ENCODE measurements at places on chromosomes 5 and 9. TPM values are rescaled to one million over a fixed set of nuclear protein-coding genes. Genes with fewer than 3 reads are reported as not detected.
A peak's percentile ranks its signal among the peaks of the same experiment; 100 is the strongest.

- no peak for DNase-seq
Observed at GRCh38 chr5:28346696-28347095, 1308.3 kb upstream of the CDH9 start.

- DNase-seq, result no peak
Observed at GRCh38 chr5:80852331-80853245, 107.6 kb upstream of the RASGRF2 start.

GRCh38 chr9:7892975-7893374, 93.4 kb upstream of the DMAC1 start:
- DNase-seq, result no peak

DNA sequence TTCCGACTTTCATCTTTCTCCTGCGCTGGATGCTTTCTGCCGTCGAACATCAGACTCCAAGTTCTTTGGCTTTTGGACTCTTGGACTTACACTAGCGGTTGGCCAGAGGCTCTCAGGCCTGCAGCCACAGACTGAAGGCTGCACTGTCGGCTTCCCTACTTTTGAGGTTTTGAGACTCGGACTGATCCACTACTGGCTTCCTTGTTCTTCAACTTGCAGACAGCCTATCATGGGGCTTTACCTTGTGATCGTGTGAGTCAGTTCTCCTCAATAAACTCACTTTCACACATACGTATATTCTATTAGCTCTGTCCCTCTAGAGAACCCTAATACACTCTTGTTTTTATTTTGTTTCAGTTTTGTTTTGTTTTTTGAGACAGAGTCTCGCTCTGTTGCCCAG, 10.3 kb downstream of the FKBP15 start:
- DNase-seq, result no peak

GRCh38 chr9:107284636-107285035, 1.6 kb downstream of the RAD23B start:
- DNase-seq, result no peak

DNA sequence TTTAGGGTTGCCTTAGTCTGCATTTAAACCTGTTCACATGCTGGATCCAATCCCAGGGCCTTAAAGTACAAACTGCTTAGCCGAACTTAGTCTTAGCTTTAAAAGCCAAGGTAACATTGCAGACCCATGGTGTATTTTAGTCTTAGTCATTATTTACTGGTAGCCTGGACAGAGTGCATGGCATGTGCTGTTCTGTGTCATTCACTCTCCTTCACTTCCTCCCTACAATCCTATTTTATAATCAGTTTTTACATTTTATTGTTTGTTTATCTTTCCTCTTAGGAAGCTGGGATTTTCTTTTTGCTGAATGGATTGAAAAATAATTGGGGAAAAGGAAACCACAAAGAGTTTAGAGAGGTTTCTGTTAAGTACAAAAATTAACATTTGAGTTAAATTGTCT, 29.4 kb upstream of the TAL2 start:
- DNase-seq, result no peak

DNA sequence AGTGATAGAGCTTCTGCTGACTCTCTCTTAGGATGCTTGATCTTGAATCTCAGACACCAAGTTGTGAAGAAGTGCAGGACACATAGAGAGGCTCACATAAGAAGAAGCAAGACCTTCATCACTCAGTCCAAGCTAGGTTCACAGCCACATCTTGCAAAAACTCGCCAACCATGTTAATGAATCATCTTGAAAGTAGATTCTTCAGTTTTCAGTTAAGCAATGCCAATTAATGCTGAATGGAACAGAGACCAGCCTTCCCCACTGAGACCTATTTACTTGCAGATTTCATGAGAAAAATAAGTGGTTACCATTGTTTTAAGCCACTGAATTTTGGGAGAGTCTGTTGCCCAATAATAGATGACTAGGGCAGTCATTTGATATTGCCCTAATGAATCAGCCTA, 217.7 kb upstream of the EDIL3 start:
- peak; percentile 26 for DNase-seq

DNA sequence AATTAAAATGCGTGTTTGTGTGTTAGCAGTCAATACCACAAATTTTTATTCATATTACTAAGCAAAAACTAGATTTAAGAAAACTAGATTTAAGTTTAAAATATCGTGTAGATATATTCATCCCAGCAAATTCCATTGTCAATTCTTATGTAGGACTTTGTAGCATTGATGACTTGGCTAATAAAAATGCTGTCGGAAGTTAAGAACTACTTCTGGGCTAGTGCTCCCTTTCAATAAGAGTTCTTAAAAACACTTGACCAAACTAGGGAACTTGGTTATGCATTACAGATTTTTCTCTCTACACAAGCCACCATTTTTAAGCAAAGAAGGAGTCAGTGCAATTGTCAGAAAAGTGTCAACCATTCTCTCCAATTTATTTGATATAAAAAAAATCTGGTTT, 68.7 kb upstream of the RAD23B start:
- DNase-seq, result no peak

DNA sequence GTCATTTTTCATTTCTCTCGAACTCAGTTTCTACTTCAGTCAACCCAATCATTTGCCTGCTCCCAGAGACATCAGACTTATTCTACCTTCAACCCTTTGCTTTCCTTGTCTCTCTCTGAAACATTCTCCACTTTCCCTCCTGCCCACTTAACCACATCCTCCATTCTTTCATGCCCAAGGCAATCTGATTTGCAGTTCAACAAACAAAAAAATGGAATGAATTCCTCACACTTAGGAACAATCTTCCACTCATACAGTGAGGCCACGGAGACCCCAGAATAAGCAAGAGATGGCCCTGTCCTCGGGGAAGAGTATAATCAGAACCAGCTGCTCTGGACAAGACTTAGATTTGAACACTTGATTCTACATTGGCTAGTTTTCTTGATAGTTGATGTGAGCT, 180.5 kb downstream of the RFK start:
- DNase-seq, result no peak

DNA sequence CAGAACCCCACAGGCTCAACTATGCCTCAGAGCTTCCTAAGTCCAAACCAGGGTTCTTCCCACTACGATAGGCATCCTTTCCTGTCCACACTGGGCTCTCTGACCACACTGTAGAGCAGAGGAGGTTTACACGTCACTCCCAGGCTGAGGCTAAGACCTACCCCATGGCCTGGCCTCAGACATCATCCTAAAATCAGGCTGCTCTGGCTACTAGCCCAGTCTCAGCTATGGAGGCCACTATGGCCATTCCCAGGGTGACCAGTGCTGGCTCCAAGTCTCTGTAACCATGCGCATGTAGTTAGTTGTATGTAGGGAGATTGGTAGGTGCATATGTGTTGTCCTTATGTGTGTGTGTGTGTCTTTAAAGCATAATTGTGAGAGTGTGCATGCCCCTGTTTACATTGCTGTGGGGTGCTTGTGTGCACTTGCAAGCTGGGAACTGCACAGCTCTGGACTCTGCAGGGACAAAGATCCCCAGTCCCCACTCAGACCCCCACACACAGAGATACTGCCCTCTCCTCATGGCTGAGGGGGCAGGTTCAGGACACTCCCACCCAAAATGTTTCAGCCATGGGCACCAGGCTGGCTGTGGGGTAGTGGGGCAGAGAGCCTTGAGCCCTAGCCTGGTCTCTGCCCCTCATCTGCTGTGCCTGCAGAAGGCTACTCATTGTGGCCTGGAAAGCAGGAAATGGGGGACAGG, 12.3 kb downstream of the PDLIM4 start:
- no peak for DNase-seq

GRCh38 chr5:126920291-126920690, 110.1 kb downstream of the MARCHF3 start:
- DNase-seq, result no peak

DNA sequence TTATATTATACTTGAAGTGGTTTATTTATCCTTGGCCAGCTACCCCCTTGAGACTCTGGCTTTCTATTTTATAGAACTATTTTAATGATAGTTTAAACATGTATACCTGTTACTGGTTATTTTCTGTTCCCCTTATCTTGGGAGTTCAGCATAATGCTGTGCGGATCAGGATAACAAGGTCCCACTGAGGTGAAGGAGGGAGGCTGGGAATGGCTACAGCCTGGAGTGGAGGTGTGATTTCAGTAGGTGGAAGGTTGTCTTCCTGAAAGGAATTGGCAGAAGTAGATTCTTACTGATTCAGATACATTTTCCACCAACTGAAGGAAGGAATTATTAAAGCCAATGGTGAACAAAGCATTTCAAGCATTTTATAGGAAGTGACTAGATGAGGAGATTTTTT, 38.9 kb downstream of the PAM start:
- no peak for DNase-seq

DNA sequence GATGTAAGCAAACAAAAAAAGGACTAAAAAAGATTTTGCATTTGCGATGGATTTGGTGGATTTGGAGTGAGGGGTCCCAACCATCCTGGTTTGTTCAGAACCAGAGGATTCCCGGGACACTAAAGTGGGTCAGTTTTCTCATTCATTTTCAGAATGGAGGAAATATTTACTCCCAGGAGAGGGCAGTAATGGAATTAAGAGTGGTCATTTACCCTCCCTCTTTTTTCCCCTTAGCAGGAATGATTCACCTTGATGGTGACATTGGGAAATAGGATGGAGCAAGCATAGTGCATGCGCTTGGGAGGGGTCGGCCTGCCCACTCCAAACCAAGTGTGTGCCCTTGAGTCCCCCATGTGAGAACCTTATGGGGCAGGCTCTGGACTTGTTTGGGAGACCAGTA, 164.2 kb upstream of the PUM3 start:
- no peak for DNase-seq

- peak; percentile 36 for DNase-seq
Observed at GRCh38 chr9:4787876-4788275, 4.9 kb upstream of the RCL1 start.

GRCh38 chr9:73011181-73011750, 58.4 kb upstream of the ALDH1A1 start:
- no peak for DNase-seq

DNA sequence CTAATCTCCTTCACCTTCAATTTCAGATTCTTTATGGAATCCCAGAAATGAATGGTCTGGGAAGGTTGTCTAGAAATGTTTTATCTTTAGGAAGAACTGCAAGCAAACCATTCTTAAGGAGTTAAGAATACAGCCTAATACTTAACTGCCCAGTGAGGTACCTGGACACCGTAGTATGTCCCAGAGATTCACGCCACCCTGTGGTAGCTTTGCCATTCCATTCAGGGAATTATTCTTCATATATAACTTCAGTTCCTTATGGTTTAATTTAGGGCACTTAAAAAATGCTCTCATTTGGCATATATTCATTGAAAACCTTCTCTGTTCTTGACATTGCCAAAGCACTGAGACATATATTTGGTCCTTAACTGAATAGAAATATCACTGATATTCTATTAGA, 49.7 kb downstream of the ACTBL2 start:
- DNase-seq, result peak; percentile 20

DNA sequence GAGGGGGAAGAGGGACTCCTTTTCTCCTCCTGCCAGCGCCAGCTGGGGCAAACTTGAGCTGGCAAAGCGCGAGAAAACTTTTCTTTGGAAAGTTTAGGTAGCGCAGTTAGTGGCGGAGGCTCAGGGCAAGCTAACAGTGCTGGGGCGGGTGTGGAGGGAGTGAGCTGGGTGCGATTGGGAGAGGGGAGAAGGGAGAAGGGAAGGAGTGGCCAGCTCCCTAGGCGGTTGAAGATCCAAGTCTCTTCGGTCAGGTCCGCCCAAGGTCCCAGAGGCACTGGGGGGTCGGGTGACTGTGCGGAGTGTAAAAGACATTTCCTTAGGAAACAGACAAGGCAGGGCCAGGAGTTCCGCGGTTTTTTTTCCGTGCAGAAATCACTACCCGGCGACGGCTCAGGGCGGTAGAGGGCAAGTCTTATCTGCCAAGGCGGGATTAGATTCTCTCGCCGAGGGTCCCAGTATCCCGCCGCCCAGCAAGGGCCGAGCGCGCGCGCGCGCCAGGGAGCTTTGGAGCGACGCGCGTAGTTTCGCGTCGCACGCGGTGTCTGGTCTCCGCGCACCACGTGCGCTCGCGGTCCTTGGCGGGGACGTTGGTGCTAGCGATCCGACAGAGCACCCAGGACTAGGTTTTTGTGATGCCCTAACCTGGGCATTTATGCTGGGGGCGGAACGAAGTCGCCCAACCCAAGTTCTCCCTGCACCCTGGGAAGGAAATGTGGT, 33.6 kb upstream of the NFIB start:
- DNase-seq, result peak; percentile 67

- no peak for DNase-seq
Observed at GRCh38 chr5:176901260-176902101, 2.3 kb upstream of the HK3 start.

GRCh38 chr9:91418215-91418610, 5.4 kb downstream of the NFIL3 start:
- DNase-seq, result no peak

DNA sequence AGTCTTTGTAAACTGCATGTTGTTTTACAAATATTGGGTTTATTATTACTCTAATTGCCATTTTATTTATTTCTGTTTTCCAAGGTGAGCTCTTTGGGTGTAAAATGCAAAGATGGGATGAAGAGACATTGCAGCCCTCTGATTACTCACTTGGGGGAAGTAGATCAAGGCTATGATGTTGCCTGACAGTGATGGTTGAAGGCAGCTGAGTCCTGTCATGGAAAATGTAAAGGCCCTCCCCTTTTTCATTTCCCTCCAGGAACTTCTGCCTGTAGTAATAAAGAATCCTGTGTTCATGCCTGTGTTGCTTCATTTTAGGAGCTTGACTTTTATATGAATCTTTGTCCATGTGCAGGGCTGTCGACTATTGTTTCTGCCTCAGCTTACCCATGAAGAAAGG, 605.4 kb upstream of the CLINT1 start:
- DNase-seq, result no peak

GRCh38 chr5:72711351-72711750, 105.1 kb upstream of the TNPO1 start:
- no peak for DNase-seq

DNA sequence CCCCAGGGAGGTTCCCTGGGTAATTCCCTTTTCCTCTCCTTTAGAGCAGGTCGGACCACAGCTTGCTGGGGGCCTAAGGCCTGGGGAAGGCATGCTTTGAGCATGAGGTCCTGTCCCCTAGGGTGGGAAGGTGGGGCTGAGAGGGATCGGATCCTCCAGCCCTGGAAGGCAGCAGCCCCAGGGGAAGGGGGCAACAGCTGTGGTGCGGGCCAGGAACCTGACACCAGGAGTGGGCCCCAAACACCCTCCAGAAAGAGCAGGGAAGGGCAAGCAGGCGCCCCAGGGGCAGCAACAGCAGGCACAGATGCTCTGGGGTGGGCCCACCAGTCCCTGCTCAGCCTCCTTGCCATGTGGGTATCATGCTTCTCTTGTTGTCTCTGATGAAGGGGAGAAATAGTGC, 3.2 kb upstream of the CORO2A start:
- DNase-seq, result no peak

GRCh38 chr5:80754900-80755299, 100.1 kb upstream of the DHFR start:
- DNase-seq, result no peak

TPPP gene
- 0.94 TPM for total RNA-seq

HTR4 gene
- not detected for total RNA-seq

DRD1 gene
- total RNA-seq, result not detected

SLIT3 gene
- 25.1 TPM for total RNA-seq

PAEP gene
- not detected for total RNA-seq

ALDH7A1 gene
- 48.2 TPM for total RNA-seq

ARSI gene
- total RNA-seq, result 38.8 TPM

TICAM2 gene
- 0.83 TPM for total RNA-seq

SPATA31D4 gene
- not detected for total RNA-seq

KLHL9 gene
- total RNA-seq, result 14.5 TPM

ATOSB gene
- 43.1 TPM for total RNA-seq

LHX6 gene
- total RNA-seq, result 7.9 TPM

PCDHA6 gene
- 0.53 TPM for total RNA-seq

ADGRD2 gene
- not detected for total RNA-seq

INSL4 gene
- not detected for total RNA-seq

All from mammary epithelial cell (primary cell).